ENCODE measurements at places on chromosomes 6 and 20.

DNA sequence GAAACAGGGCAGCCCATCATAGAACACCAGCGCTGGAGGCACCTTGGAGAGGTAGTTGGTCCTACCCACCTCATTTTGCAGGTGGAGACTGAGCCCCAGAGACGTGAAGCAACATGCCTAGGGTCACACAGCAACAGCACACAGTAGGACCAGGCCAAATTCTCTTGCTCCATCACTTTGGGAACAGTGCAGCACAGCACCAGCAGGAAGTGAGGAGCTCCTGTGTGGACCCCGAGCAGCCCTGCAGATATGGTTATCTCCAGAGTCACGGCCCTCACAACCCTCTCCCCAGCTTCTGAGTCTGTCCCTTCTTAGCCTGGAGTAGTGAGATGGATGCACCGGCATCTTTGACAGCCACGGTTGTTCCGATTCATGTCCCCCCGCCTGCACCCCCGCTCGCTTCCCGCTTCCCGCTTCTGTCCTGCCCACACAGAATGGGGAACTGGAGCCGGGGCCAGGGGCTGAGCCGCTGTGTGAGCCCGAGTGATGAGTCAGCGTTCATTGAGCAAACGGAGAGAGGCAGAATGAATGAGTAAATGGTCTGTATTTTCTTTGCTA lies 72.6 kb upstream of the DUSP22 start:
- DNase-seq = no peak

DNA sequence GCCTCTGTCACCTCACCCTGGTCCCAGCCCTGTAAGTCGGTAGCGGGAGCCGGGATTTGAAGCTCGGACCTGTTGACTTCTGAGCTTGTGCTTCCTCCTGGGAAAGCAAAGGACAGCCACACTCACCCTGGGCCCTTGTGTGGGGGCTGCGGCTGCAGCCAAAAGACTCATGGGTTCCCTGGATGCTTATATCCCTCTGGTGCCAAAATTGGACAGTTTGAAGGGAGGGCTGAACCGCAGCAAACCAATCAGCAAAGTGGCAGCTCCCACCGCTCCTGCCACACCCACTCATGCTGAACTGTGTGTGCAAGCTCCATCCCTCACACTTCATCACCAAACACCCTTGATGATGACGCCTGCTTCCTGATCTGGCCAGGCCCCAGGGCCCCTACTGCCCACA lies 3.9 kb upstream of the CCN5 start:
- no peak for DNase-seq

GRCh38 chr6:10458287-10458686 lies 43.4 kb upstream of the TFAP2A start:
- no peak for DNase-seq

- no peak for DNase-seq
Observed at GRCh38 chr6:100504786-100505737, 40.3 kb upstream of the SIM1 start.

- no peak for DNase-seq
Observed at GRCh38 chr6:157961832-157962575, 19.7 kb upstream of the SYNJ2 start.

- DNase-seq = no peak
Observed at GRCh38 chr6:147742440-147742839, 233.9 kb downstream of the SAMD5 start.

DNA sequence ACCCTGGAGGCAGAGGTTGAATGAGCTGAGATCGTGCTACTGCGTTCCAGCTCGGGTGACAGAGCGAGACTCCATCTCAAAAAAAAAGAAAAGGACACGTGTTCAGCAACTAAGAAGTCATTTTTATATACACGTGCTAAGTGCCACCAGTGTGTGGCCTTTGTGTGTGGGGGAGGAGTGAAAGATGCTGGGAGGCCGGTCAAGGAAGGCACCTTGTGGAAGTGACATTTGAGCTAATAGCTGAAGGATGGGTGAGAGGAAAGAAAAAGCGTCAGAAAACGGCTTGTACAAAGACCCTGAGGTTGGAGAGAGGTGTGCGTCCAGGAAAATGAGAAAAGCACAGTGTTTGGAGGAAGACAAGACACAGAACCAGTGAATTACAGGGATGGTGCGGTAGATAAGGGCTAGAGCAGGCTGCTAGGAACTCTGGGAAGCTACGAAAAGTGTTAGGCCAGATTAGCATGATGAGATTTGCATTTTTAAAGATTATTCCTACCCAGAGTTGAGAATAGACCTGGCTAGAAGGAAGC lies 11.6 kb downstream of the RREB1 start:
- no peak for DNase-seq

DNA sequence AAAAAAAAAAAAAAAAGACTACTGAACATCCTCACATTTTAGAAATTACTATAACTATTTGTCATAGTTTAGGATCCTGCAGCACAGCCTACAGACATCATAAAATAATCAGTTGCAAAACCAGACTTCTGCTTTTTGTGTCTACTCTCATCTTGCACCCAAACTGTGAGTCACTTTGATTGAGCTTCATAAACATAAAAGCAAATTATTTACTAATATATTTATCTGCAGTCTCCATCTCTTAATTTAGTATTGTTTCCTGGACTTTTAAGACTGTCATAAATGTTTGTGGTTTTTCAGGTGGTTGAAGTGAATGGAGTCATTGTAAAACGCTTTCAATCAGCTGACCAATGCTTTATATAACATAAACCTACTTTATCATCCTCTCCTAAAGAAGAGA lies 14.8 kb upstream of the CALHM6 start:
- DNase-seq = no peak

DNA sequence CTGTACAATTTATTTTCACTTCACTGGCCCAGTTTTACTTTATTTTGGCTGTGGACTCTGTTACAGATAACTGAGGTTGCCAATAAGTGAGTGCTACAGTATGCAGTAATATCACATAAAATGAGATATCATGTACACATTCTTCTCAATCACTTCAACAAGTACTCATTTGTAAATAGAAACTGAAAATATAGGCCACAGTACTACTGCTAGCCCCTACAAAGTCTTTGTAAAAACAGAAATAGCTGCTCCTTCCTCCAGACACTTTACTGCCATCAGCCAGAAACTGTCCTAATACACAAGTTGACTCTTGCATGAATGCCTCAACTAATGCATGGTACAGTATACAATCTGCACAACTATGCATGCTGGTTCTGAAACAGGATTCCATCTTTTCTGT lies 9.2 kb downstream of the DTNBP1 start:
- no peak for DNase-seq

DNA sequence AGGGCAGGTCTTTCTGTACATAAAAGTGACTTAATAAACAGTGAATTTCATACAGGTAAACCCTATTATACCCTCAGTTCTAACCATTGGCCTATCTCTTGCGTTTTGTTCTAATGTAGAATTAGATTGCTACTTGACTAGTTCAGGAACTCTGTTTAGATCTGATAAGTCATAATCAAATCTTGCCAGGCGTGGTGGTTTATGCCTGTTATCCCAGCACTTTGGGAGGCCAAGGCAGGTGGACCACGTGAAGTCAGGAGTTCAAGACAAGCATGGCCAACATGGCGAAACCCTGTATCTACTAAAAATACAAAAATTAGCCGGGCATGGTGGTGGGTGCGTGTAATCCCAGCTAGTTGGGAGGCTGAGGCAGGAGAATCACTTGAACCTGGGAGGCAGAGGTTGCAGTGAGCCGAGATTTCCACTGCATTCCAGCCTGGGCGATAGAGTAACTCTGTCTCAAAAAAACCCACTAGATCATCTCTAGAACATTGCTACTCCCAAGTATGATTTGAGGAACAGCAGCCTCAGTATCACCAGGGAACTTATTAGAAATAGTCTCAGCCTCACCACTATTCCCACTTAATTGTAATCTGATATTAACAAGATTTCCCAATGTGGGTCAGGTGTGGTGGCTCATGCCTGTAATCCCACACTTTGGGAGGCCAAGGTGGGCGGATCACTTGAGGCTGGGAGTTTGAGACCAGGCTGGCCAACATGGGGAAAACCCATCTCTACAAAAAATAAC lies 12.2 kb downstream of the GTPBP2 start:
- no peak for DNase-seq

DNA sequence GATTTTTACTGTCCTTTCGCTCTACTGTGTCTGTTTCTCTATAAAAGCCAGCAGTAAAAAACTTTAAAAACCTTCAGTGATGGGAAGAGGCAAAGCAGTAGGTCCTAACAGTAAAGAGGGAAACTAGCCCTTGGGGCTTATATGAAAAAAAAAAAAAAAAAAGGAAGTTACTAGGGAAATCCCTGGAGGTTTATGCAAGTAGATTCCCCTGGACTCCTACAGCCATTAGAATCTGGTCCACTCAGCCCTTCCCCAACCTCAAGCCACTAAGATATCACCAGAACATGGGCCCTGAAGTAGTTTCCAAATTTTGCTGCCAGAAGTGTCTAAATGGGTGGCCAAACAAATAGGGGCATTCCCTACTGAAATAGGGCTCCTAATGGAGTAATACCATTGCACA lies 70.5 kb upstream of the HINT3 start:
- no peak for DNase-seq

- DNase-seq = no peak
Observed at GRCh38 chr6:153123801-153124200, 7.3 kb downstream of the RGS17 start.

DNA sequence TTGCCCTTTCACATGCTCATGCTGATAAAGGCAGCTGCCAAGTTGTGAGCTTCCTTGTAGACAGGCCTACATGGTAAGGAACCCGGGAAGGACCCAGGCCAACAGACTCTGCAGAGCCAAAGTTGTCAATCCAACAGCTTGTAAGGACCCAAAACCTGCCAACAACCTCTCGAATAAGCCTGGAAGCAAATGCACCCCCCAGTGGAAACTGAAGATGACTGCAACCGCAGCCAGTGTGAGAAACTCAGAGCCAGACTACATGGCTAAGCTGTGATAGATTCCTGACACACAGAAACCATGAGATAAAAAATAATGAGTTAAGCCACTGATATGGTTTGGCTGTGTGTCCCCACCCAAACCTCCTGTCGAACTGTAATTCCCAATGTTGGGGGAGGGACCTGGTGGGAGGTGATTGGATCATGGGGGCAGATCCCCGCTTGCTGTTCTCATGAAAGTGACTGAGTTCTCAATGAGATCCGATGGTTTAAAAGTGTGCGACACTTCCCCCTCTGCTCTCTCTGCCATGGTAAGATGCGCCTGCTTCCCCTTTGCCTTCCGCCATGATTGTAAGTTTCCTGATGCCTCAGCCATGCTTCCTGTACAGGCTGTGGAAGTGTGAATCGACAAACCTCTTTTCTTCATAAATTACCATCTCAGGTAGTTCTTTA lies 18.8 kb upstream of the CLPSL2 start:
- no peak for DNase-seq

DNA sequence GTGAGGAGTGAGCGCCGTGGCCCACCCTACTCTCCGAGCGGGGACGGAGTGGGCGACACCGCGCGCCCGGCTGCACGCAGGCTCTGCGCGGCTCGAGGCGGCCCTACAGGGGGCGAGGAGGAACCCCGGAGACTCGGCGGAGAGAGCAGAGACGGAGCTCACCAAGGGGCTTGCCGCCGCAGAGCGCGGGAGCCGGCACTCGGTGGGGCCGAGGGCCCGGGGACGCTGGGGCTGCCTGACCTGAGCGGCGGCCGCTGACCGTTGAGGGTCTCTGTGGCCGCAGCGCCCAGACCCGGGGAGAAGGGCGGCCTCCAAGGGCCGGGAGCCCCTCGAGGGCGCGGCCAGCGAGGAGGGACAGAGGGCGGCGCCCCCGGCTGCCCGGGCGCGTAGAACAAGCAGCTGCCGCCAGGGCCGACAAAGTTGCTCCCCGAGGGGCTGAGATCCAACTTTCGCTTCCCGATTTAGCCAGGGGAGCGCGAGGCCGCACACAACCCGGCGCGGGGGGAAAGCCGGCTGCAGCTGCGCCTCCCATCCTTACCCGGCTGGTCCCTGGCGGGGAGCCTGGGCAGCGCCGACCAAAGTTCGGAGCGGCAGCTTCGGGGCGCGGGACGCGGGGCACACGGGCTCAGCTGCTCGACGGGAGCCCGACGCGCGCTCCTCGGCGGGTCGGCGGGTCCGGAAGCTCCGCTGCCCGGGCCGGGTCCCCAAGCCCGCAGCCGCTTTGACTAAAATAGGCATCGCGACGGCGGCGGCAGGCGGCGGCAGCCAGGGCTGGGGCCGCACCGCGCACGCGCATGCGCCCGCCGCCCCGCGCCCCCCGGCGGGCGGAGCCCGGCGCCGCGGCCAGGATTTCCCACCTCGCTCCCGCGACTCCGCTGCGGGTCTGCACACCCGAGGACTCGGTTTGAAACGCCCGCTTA lies 43.1 kb downstream of the POPDC3 start:
- DNase-seq = peak; percentile 27

DNA sequence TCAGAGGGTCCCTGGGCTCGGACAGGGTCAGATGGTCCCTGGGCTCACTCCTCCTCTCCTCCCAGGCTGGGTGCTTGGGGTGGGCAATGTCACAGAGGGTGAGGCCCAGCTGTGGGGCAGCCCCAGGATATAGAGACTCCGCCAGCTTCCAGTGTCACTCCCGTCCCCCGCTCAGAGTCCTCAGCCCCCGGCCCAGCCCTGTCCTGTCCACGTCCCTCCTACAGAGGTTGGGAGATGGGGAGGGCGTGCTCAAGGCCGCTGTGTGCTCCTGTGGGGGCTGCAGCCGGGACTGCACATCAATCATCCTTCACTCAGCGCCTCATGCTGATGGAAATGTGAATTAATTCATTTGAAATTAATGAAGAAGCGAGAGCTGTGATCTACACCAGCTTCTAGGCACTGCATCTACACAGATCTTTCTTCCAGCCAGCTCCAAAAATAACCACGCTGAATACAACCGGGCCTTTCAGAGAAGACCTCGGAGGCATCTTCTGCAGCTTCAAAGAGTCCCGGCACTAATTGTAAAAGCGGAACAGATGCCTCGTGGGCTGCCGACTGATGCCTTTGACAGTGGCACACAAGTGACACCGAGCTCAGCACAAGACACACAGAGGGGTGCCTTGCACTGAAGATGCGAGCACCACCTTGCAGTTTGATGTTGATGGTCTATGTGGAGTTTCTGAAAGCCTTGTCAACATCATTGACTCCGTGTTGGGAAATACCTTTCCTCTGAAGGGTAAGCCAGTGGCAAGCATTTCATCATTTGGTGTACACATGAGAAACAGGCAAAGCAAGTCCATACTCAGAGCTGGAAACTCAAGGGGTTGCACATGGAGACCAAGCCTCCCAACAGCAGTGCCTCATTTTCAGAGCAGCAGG lies 39.3 kb downstream of the DACT2 start:
- no peak for DNase-seq

DNA sequence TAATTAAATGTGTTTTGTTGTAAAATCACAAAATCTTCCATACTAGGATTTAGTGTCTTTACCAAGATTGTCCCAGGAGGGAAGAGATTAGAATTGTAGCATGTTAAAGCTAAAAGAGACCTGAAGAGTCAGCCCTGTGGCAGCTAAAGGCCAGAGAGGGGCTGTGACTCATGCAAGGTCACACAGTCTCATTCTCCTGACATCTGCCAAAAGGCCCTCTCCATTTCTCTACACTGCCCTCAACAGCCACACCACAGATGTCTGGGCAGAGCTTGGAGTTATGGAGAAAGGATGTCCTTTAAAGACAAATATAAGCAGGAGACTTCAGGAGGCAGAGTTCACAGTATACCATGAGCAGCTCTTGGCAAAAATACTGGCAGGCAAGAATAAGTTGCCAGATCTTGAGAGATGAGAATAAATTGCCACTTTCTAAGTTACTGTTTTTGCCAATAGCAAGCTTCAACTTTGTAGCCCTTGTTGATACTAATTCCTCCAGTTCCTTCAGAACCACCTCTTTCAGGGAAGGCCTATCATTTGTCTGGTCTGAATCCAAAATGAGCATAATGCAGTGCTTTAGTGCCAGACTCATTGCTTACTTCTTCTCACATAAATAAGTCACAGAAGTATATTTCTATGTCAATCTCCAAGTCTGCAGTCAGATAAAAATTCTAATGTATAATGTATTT lies 41.7 kb downstream of the AKIRIN2 start:
- no peak for DNase-seq

Measured in renal cortex interstitium (tissue), 15 donors.